A549 treated with GW870086 at 1 μM for 4 hours (cell line): ENCODE measurements at places on chromosomes 4 and X. TPM values are rescaled to one million over a fixed set of nuclear protein-coding genes. Genes with fewer than 3 reads are reported as not detected.

LNX1 gene
- total RNA-seq, result 0.03 to 0.09 TPM in 2 of 5 replicates, not detected in the others

NXT2 gene
- total RNA-seq, result 8.5 to 11.5 TPM (median 9.9 TPM) in 5 replicates

SPANXB1 gene
- 2.0 to 2.7 TPM (median 2.3 TPM) in 5 replicates for total RNA-seq

CXCL1 gene
- total RNA-seq, result 8.2 to 9.5 TPM (median 9.2 TPM) in 5 replicates

BMX gene
- total RNA-seq, result not detected in 5 replicates

NCAPG gene
- total RNA-seq, result 22.6 to 30.3 TPM (median 25.7 TPM) in 5 replicates

CENPE gene
- total RNA-seq, result 4.6 to 8.9 TPM (median 6.9 TPM) in 5 replicates

DDX53 gene
- not detected in 5 replicates for total RNA-seq

UGT2B17 gene
- not detected in 5 replicates for total RNA-seq

SHISA3 gene
- total RNA-seq, result 0.06 to 0.07 TPM in 2 of 5 replicates, not detected in the others

MAP7D3 gene
- total RNA-seq, result 10.1 to 16.0 TPM (median 13.0 TPM) in 5 replicates

ZNF630 gene
- 0.13 to 0.31 TPM (median 0.22 TPM) in 5 replicates for total RNA-seq

KLHL5 gene
- 44.5 to 64.0 TPM (median 57.5 TPM) in 5 replicates for total RNA-seq

HPSE gene
- total RNA-seq, result 1.3 to 1.9 TPM (median 1.5 TPM) in 5 replicates

MAGEE1 gene
- 3.7 to 4.8 TPM (median 4.1 TPM) in 5 replicates for total RNA-seq

FAM184B gene
- 0.01 to 0.05 TPM (median 0.04 TPM) in 4 of 5 replicates, not detected in the other for total RNA-seq

FAM9B gene
- total RNA-seq, result 0.10 TPM in 1 of 5 replicates, not detected in the others

ANOS1 gene
- 0.02 to 0.07 TPM (median 0.02 TPM) in 4 of 5 replicates, not detected in the other for total RNA-seq

CLDN22 gene
- not detected in 5 replicates for total RNA-seq
